ENCODE measurements at places on chromosomes 6 and 20. TPM values are rescaled to one million over a fixed set of nuclear protein-coding genes. Genes with fewer than 3 reads are reported as not detected.

DNA sequence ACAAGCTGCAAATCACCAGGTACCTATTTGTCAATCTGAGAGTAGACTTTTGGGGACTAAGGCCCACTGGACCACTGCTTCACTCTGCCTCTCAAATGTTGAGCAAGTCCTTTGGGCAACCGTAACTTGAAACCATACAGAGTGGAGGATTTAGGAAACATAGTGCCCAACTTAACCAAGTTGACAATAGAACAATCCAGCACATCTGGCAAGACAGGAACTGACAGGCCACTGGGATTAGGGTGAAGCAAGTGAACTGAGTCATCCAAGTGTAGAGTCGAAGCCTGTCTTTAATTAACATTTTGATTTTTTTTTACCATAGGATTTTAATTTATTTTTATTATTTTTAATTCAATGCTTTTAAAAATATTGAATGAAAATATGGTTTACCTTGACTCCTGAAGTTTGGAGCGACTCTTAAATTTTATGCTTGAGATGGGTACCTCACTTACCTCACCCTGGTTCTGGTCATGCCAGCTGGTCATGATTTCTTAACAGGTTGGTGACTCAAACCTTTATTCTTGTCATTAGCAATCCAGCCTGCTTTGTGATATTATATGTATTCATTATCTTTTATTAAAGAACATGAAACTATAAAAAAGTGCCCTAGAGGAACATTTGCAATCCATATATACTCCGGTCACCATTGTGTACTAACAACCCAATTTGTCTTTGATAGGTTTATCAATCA lies 312.1 kb upstream of the DEFB112 start:
- no peak overlapping the region for H3K27ac ChIP-seq
- H3K36me3 ChIP-seq = no peaks in the 10 kb centered on the region
- H3K4me1 ChIP-seq = no peaks in the 10 kb centered on the region
- DNase-seq = no peak
- no peak overlapping the region for H3K4me3 ChIP-seq
- no peaks in the 10 kb centered on the region for H3K27me3 ChIP-seq

The GABRR1 gene
- total RNA-seq = not detected

The VWA7 gene
- 5.7 TPM for total RNA-seq

The PLEKHG1 gene
- 5.1 TPM for total RNA-seq

The SLC17A3 gene
- 0.76 TPM for total RNA-seq

GRCh38 chr6:154605882-154606370 lies 95.4 kb upstream of the CNKSR3 start:
- no peak overlapping the region for H3K27ac ChIP-seq
- H3K4me3 ChIP-seq = no peak overlapping the region
- H3K4me1 ChIP-seq = peaks cover 22% of the 10 kb centered on the region
- H3K36me3 ChIP-seq = no peaks in the 10 kb centered on the region

- H3K4me3 ChIP-seq = peak overlapping the region; percentile 82
- H3K4me1 ChIP-seq = peaks cover 39% of the 10 kb centered on the region
- H3K36me3 ChIP-seq = peaks cover 2% of the 10 kb centered on the region
- H3K27ac ChIP-seq = peak overlapping the region; percentile 98
- peaks cover 2% of the 10 kb centered on the region for H3K27me3 ChIP-seq
Measured at GRCh38 chr6:26233649-26234420, 131.2 kb upstream of the BTN3A2 start.

GRCh38 chr20:50392138-50392866 lies 117.9 kb upstream of the PTPN1 start:
- no peaks in the 10 kb centered on the region for H3K36me3 ChIP-seq
- peaks cover 18% of the 10 kb centered on the region for H3K27me3 ChIP-seq
- peaks cover 34% of the 10 kb centered on the region for H3K4me1 ChIP-seq
- DNase-seq = no peak
- H3K27ac ChIP-seq = no peak overlapping the region

DNA sequence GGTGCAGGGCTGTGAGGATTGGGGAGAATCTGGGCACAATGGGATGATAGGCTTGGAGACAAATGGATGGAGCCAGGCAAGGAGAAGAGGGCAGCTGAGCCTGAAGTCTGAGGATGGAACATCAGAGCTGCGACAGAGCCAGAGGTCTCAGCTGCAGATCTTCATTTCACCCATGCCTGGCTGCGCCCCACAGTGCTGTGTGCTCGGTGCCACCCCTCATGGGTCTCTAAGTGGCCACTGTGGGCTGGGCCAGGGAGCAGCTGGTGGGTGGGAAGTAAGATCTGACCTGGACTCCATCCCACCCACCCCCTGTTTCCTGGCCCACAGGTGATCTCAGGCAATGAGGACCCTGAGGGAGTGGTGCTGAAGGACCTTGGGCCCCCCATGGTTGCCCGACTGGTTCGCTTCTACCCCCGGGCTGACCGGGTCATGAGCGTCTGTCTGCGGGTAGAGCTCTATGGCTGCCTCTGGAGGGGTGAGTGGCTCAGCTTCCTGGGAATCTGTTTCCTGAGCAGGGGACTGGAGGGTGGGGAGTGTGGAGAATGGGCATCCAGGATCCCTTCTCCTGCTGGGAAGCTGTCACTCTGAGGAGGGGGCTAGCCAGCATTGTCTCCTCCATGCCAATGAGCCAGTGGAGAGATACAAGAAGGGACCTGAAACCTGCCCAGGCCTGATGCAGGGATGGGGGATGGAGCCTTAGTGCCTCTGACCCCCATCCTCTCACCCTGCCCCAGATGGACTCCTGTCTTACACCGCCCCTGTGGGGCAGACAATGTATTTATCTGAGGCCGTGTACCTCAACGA lies 6.5 kb downstream of the DDR1 start:
- no peak for DNase-seq
- H3K4me3 ChIP-seq = no peak overlapping the region
- no peaks in the 10 kb centered on the region for H3K36me3 ChIP-seq
- no peak overlapping the region for H3K27ac ChIP-seq
- H3K4me1 ChIP-seq = peaks cover 2% of the 10 kb centered on the region

GRCh38 chr20:25084626-25085187 lies 2.8 kb upstream of the VSX1 start:
- H3K27me3 ChIP-seq = peaks cover 61% of the 10 kb centered on the region
- peaks cover 2% of the 10 kb centered on the region for H3K36me3 ChIP-seq
- H3K27ac ChIP-seq = no peak overlapping the region

DNA sequence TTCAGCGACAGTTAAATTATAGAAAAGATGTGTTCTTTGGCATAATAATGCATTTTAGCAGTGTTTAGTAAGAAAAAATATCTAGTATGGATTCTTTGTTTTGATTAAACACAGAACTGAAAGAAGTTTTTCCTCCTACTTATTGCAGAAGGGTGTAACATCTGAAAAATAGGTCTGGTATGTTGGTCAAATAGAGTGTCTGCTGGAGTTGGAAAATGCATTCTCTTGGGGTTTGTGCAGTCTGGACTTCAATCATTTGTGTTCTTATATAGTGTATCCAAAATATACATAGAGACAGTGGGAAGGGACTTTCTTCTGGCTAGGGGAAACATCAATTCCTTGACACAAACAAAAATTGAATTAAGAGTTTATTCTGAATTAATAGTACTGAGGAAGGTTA lies 132.4 kb upstream of the MAN1A1 start:
- H3K36me3 ChIP-seq = no peaks in the 10 kb centered on the region
- no peak overlapping the region for H3K27ac ChIP-seq
- peaks cover 2% of the 10 kb centered on the region for H3K27me3 ChIP-seq
- H3K4me3 ChIP-seq = no peak overlapping the region

GRCh38 chr6:1409774-1410465 lies 20.5 kb downstream of the FOXF2 start:
- no peak overlapping the region for H3K4me3 ChIP-seq
- DNase-seq = no peak
- peaks cover 26% of the 10 kb centered on the region for H3K27me3 ChIP-seq
- no peaks in the 10 kb centered on the region for H3K36me3 ChIP-seq

DNA sequence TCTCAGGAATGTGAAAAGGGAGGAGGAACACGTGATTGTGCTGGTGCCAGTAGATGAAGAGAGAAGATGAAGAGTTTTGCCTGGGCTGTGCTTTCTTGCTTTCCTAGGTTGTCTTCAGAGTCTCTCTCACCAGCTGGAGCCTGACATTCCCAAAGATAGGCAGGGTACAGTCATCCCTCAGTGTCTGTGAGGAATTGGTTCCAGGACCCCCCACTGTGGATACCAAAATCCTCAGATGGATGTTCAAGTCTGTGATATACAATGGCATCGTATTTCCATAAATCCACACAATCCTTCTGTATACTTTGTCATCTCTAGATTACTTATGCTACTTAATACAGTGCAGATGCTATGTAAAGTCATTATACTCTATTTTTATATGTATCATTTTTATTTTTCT lies 113.5 kb downstream of the SAMD5 start:
- H3K27ac ChIP-seq = no peak overlapping the region
- H3K27me3 ChIP-seq = no peaks in the 10 kb centered on the region
- no peak for DNase-seq
- H3K4me3 ChIP-seq = no peak overlapping the region
- H3K36me3 ChIP-seq = no peaks in the 10 kb centered on the region
- H3K4me1 ChIP-seq = no peaks in the 10 kb centered on the region

GRCh38 chr6:49550492-49551077 lies at the start of gene C6orf141:
Gene C6orf141, plus strand, starts transcription at chr6:49550668. Its CDS starts 125 bp downstream, at chr6:49550793.
- no peak within 1 kb of the TSS for H3K27ac ChIP-seq
- peaks cover 58% of the 10 kb centered on the region for H3K27me3 ChIP-seq
- H3K4me1 ChIP-seq = peaks cover 18% of the 10 kb centered on the region
- DNase-seq = peak; percentile 64

GRCh38 chr6:109867009-109867969 lies 110.8 kb upstream of the GPR6 start:
- H3K27ac ChIP-seq = no peak overlapping the region
- H3K36me3 ChIP-seq = no peaks in the 10 kb centered on the region
- H3K27me3 ChIP-seq = peaks cover 16% of the 10 kb centered on the region
- no peaks in the 10 kb centered on the region for H3K4me1 ChIP-seq

The CAGE1 gene
- not detected for total RNA-seq

The MYCT1 gene
- total RNA-seq = not detected

DNA sequence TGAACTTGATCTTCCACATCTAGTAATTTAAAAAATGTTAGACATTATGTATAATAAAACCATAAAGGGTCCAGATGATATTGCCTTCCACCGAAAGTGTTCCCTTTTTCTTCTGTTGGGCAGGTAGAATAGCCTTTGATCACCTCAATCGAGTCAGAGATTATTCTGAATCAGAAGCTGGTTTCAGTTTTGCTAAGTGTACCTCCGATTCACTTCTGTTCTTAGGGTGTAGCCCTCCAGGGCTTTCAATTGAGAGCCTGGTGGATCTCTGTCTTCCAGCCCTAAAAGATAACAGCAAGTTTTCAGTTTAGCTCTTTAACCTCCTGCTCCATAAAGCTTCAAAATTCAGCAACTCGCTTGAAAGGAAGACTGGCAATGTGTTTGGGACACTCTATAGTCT lies 21.1 kb upstream of the AIG1 start:
- H3K4me3 ChIP-seq = peak overlapping the region; percentile 30
- peaks cover 2% of the 10 kb centered on the region for H3K36me3 ChIP-seq
- H3K4me1 ChIP-seq = peaks cover 13% of the 10 kb centered on the region
- peaks cover 30% of the 10 kb centered on the region for H3K27me3 ChIP-seq

The ANGPT4 gene
- total RNA-seq = not detected

DNA sequence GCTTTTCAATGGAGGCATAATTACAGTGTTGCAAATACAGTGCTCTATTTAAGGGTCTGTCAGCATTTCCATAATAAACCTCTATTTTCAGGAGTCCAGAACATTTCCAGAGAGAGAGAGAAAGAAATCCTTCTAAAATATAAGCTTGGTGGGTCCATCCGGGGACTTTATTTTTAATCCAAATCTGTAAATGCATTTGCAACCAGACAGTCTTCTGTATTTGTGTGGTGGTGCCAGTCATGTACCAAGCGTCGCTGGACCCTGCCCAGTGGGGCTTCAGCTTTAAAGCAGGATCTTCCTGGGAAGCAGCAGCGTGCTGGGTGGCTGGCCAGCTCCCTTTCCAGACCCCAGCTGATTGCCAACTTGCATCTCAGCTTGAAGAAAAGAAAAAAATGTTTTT lies 256.5 kb upstream of the SUPT3H start:
- DNase-seq = no peak
- no peak overlapping the region for H3K27ac ChIP-seq
- no peak overlapping the region for H3K4me3 ChIP-seq
- peaks cover 1% of the 10 kb centered on the region for H3K36me3 ChIP-seq
- peaks cover 9% of the 10 kb centered on the region for H3K4me1 ChIP-seq

The SRSF12 gene
- not detected for total RNA-seq

The CGAS gene
- 54.3 TPM for total RNA-seq

DNA sequence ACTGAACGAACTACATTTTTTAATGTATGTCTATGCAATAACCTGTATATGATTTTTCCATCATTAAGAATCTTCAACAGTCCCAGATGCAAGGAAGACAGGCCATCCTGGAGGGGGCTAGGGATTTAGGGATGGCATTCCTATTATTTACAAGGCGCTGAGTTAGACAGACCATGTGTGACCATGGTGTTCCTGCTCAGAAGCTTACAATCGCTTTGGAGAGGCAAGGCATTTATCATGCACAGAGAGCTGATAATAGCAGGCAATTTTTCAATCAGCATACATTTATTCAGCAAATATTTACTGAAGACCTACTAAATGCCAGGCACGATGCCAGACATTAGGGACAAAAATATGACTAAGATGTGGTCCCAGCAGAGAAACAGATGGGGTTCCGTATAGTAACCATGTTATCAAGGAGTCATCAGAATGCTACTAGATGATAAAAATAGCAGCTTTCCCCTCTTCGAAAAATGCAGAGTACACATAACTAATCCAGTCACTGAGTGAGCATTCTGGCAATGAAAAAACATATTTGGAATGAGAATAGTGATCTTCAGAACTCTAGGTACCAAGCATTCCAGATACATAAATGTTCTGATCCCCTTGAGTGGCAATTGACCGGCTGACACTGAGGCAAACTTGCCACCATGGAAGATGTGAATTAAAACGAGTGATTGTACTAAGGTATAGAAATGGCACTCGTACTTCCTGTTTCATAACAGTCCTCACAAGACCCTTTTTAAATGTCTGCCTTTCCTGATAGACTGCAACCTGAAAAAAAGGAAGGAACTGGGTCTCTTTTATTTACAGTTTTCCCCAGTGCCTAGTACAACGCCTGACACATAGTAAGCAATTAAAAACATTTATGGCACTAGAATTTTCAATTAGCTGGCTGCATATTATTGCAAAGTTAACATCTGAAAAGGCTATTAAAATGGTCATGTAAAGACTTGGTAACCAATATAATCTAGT lies 135.7 kb downstream of the ATXN1 start:
- peaks cover 32% of the 10 kb centered on the region for H3K4me1 ChIP-seq
- no peak overlapping the region for H3K4me3 ChIP-seq
- H3K27ac ChIP-seq = no peak overlapping the region
- no peak for DNase-seq

The GNAS-AS1 gene
- total RNA-seq = 1.8 TPM

The MUC22 gene
- total RNA-seq = not detected

The GMPR gene
- 13.1 TPM for total RNA-seq

The ZNF391 gene
- total RNA-seq = 1.3 TPM
